ENCODE measurements at places on chromosomes 1 and 21.

DNA sequence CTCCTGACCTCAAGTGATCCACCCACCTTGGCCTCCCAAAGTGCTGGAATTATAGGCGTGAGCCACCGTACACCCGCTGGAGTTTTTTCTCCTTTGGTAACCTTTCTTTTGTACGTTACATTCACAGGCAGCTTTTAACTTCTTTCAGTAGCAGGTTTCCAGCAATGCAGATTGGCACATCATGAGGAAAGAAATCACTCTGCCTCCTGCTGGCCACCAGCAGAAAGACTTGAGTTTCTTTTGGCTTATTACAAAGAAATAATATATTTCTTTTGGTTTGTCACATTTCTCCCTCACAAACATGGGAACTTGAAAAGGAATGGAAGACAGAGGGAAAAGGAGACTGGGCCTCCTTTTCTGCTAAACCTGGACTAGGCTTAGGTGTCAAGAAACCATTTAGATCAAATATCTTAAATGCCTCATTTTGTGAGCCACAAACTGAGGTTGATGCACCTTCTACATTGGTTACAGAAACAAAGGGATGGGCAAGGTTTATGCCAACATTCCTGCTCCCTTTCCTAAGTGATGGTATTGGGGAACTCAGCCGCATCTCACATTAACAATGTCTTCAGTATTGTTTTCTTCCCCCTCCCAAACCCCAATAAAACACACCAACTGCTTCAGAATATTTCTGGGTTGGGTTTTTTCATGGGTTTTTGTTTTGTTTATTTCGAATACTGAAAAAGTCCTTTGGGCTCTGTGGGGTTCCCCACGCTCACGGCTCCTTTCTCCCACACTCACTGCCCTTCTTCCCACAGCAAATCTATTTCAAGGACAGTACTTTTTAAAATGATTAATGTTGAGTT is 7.7 kb downstream of the ENSA start:
- DNase-seq = peak; percentile 17

DNA sequence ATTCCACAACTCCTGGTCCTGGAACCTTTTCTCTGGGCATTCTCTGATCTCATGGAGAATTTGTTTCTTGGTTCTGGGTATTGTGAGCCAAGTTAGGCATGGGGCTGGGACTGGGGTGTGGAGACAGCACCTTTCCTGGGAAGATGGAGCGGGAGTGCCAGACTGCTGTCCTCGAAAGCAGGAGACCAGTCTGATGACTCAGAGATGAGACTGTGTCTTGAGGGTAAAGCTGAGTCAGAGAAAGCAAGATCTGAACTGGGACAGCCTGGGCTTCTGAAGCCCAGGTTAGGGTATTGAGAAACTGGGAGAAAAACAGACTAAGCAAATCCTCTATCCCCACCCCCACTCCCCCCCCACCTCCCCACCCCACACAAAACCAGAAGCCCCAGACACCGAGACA is 2.2 kb upstream of the KANK4 start:
- no peak for DNase-seq

GRCh38 chr1:18632783-18633421 is 2.3 kb downstream of the PAX7 start:
- DNase-seq = no peak

GRCh38 chr1:197103300-197103699 is 36.2 kb upstream of the F13B start:
- DNase-seq = no peak

GRCh38 chr1:192201303-192201702 is 43.0 kb downstream of the RGS18 start:
- no peak for DNase-seq

DNA sequence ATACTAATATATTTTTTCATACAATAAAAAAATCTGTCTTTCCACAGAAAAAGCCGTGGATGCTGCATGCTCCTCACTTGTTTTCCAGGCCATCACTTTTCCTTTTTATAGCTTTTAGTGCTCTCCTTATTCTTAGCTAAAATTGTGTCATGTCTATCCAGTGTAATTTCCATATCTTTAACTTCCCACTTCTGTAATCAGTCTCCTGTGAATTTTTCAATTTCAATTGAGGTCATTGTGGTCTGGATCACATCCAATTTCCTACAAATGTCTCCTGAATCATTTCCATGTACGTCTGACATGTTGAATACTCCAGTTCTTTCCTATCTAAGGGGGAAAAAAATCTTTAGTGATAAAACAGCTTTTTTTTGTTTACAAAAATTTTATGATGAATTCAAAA is 838.2 kb upstream of the B3GALT2 start:
- no peak for DNase-seq

DNA sequence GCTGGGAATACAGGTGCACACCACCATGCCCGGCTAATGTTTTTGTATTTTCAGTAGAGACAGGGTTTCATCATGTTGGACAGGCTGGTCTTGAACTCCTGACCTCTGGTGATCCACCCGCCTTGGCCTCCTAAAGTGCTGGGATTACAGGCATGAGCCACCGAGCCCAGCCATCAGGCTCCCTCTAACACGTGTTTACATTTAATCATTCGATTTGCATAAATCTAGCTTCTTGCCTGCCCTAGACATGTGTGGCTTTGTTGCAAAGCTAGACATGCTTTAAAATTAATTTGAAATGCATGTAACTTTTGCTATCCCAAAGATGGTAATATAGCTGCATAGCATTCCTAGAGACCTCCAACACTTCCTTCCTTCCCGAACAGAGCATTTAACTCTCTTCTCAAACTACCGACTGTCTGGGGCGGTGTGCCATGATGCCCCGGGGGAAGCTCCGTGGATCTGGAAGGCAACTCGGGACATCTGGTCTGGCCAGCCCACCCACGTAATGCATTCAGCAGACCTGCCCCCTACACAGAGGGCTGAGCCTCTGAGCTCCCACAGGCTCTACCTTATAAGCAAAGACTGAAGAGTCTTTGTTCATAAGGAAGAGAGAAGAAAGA is 34.6 kb upstream of the NID1 start:
- no peak for DNase-seq

DNA sequence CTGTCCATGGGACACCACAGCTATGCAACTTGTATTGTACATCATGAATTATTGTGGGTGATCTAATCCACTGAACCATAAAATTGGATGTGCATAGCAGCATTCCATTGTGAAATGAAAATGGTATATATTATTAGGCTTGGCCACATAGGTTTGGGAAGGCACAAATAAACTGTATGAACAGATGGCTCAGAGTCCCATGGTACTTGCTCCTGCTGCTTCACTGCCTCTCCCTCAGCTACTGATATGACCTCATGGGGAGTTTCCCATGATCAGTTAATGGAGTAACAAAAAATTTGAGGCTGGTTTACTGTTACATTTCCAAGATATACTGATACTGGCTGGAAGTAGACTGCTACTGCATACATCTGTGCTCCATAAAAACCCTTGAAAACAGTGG is 152.7 kb upstream of the NEGR1 start:
- no peak for DNase-seq

GRCh38 chr1:153206631-153207030 is 3.4 kb downstream of the LELP1 start:
- no peak for DNase-seq

DNA sequence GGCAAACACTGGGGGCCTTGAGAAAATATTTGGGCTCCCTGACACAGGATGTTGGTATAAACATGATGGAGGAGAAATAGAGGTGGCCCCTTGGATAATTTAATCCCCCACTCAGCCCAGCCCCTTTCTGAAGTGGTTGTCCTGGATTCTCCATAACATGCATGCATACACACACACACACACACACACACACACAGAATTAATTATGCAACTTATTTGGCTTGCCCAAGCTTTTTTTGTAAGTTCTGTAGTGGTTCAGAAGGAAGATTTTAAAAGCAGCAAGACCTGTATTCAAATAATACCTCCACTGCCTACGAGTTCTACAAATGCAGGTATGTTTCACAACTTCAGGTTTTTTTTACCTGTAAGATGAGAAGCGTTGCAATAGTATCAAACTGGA is 15.0 kb downstream of the ATF3 start:
- no peak for DNase-seq

DNA sequence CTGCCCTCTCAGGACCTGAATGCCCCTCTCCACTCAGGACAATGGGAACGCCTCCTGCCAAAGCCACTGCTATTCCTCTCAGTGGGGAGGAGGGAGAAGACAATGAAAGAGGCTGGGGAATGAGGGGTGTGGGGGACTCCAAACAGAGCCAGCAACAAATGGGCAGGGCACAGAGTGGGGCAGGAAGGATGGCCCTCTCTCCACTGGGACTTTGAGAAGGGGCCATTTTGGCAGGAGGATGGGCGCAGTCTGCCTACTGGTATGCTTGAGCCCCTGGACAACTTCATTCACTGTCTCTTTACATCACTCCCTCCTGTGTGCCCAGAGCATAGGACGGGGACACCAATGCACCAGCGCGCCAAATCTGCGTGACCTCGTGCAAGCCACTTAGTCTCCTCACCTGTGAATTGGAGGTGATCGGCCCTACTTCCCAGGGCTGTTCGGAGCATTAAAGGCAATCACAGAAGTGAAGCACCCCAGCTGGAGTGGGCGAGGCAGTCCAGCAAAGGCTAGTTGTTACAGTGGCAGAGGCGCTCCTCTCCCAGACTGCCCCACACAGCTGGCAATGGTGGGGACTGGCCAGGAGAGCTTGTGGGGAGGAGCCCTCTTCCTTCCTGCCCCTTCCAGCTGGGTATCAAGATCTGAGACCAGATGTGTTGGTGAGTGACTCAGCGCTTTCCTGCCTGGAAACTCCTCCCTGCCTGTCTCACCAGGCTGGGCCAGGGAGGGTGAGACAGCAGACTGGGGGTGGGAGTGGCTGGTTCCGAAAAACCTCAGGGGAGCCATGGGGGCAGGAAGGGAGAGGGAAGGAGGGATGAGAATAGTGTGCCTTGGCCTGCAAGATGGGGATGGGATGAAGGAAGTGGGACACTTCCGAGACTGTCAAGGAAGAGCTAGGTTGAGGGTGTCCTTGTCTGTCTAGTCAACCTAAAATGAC is 22.4 kb upstream of the SYNC start:
- DNase-seq = no peak

DNA sequence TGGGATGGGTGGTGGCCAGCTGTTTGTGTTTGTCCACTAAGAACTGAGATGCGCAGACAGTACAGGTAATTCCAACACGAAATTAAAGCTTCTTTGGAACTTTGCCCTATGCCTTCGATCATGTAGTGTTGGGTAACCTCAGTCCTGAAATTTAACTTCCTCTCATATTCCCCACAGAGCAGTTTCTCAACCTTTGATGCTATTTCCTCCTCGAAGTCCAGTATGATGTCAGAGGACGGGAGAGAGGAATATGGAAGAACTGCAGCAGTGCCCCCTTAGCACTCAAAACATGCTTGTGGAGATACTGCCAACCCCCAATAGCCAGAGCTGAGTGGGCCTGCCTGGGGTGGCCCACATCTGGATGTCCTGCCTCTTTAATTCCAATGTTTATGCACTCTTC is 3.6 kb downstream of the LPAR3 start:
- no peak for DNase-seq

DNA sequence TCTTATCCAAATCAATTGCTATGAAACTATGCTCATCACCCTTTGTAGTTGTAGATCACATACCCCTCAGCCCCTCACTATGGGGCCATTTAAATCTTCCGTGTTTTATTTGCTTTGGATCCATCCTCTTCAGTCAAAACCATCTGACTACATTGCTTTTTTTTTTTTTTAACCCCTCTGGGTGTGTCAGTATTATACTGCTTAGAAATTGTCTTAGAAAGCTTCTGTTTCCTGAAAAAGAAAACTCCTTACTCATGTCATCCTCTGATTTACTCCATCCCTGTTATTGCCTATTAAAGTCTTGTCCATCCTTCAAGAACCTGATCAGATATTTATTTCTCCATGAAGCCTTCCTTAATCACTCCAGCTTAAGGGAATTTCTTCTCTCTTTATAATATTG is 74.0 kb upstream of the HSD17B7 start:
- DNase-seq = no peak

- DNase-seq = no peak
Measured at GRCh38 chr1:177959811-177960515, 9.9 kb downstream of the SEC16B start.

DNA sequence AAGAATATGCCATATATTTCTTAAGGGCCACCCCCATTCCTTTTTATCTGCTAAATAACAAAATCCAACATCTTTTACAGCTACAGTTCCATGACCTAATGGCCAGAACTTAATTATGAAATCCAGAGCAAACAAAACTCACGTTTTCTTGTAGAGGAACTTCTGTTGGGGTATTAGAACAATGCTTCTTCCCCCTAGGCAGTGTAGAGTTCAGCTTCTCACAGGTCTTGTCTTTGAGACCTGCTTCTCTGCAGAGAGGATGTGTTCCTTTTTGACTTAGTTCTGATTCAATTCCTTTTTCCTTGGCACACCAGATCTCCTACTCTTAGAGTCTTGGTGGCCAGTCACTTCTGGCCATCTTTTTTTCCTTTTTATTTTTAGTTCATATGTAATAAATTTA is 22.2 kb downstream of the VAV3 start:
- DNase-seq = no peak

DNA sequence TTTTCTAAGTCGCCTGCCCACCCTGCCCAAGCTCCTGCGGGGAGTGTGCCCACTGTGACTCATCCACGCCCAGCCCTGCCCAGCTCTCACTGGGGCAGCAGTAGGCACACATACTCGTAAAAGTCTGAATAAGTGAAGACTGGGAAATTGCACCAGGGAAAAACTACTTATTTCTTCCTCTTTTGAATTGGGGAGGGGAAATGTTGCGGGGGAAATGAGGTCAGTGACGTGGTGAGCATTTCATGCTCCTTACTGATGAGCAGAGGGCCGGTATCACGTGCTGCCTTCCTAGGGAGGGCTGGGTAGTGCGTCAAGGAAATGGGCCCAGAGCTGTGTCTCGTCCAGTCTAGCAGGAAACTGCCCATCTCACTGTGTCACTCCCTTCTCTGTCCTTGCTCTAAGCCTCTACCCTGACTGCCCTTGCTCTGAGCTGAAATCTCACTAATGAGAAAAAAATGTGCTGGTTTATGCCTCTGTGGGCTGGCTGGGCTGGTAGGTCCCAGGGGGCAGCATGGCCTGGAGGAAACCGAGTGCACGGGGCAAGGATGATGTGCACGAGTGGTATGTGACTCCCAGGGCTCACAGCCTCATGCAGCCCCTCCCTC is 13.5 kb upstream of the TNFRSF1B start:
- DNase-seq = no peak

DNA sequence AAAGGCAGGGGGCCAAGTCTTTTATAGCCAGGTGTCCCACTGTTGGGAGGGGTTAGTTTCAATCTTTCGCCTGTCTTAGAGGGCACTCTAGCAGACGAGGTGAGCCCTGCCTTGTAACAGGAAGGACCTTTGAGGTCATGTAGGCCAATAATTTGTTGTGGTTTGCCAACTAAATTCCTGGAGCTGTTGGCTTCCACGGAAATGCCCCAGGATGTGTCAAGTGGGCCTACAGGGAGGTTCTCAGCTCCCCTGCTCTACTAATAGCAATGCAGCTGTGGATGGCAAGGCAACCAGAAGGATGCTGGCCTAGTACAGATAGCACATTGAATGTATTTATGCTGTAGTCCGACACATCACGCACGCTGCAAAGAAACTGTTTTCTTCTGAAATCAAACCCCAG is 22.3 kb upstream of the CASQ2 start:
- no peak for DNase-seq
